ENCODE measurements at places on chromosomes 1 and 21.

DNA sequence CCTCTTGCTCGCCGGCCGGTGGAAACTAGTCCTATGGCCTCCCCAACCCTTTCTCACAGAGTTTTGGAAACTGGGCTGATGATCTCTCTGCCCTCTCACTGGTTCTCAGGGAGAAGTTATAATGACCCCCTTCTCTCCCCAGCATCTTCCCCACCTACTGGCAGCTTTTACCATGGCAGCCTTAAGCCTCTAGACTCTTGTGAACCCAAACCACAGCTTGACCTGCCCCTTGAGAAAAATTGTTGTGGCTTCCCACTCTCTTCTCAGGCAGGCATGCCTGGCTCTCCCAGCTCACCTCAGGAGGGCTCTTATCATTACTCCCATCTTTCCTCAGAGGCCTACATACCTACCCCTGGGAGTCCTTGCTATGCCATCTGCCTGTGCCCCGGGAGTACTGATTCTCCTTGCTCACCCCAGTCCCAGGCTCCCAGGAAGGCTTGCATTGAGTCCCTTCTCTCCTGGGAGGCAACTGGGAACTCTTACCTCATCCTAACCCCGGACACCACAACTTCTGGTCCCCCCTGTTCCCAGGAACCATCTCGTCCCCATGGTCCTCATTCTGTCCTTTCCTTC, 1.6 kb downstream of the NSUN4 start:
- peak; percentile 52 for DNase-seq

DNA sequence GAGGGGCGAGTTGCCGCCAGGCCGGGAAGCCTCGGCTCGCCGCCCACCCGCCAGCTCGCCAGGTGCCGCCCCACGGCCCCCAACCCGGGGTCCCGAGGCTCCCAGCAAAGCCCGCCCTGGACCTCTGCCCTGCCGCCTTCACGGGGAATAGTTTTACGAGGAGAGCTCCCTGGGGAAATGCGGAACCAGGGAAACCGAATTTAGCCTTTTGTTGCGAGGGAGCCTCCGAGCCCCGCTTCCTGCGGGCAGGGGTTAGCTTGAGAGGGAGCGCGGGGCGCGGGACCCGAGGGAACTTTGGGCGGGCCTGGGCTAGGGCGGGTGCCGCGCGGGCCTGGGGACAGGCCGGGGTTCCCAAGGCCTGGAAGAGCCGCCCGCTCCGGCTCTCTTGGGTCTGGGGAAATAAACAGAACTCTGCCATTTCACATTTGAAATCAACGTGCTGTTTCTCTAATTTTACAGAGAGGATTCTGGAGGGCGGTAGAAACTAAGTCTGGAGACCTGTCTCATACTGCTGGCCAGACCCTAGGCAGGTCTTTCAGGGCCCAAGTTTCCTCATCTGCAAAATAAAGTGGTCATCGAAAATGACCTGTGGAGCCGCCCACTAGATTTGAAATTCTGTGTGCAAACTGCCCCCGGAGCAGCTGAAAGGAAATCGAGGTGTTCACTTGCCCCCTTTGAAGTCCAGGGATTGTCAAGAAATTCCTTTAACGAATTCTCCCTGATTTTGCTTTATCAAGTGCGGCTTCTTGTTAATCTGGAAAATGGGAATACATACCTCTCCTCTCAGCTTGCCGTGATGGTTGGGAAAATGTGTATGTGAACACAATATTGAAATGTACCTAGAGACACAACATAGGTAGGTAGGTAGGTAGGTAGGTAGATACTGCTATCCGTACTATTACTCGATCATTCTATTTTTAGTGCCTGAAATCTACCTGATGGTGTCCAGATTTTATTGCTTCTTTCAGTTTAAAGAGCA, 749 bp upstream of the GLUL start:
- peak; percentile 33 for DNase-seq

GRCh38 chr21:20701235-20701634, 297.0 kb upstream of the NCAM2 start:
- DNase-seq: no peak

- peak; percentile 38 for DNase-seq
Observed at GRCh38 chr1:92968138-92969032, 7.1 kb upstream of the DIPK1A start.

DNA sequence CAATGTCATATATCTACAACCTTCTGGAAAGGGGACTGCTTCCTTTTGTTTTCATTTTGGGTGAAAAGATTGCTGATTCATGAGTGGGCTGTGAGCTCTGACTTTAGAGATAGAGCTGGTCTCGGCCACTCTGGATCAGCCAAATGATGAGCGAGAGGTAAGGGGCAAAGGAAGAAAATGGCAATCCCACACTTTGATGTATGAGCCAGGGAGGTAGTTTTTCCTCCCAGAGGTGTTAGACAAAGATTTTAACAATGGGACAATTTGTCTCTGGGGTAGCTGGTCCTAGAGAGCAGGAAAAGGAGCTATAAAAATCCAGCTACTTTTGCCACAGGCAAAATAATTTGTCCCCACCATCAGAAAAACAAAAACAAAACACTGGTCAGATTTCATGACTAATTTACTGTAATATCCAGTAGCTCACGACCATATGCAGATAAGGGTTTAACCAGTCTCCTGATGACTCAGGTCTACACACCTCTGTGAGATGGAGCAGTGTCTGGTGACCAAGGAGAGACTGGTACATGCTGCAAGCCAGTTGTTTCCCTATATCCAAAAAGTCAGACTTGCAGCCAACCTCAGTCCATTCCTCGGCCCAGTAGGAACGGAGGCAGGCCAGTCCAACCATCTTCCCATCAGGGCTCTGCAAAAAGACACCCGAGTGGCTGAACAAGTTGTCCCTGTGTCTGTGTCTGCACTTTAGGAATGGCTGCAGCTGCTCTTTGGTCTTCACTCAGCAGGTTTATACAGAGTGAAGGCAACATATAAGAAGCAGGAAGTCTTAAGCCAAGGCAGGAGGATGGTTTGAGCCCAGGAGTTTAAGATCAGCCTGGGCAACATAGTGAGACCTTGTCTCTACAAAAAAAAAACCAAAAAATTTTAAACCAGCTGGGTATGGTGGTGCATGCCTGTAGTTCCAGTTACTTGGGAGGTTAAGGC, 29.2 kb downstream of the DNASE2B start:
- no peak for DNase-seq

- no peak for DNase-seq
Observed at GRCh38 chr1:230849451-230850224, 18.7 kb downstream of the C1orf198 start.

DNA sequence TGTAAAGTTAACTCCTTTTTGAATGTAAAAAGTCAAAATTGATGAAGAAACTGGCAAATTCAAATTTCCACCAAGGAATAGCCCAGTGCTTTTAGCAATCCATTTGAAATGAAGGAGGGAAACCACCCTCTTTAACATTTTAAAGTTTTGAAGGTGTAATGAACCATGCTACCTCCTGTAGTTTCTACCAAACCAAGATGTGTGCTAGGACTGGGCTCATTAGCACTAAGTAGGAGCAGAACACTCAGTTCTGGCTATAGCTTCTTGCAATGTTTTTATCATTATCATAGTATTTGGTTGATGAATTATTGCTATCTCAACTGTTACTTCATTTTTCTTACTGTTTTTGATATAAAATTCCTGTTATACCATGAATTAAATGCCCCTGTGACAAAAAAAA, 319.2 kb upstream of the ZRANB2 start:
- DNase-seq: no peak

GRCh38 chr1:37922767-37923550, 23.9 kb downstream of the INPP5B start:
- DNase-seq: peak; percentile 96

DNA sequence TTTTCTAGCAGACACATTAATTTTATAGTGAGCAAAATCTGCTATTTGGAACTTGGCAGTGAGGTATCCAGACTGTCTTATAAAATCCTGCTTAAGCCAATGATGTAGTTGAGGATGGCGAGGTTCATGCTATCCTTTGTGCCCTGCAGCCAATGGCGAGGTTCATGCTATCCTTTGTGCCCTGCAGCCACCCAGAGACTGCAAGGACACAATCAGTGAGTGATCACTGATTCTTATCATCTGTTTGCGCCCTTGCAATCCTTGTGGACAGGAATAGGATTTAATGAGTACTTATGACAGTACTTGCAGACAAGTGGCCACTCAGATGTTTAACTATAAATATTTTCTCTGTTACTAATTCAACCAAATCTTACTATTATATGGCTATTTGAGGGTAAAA, 112.6 kb downstream of the EIF4G3 start:
- DNase-seq: no peak

DNA sequence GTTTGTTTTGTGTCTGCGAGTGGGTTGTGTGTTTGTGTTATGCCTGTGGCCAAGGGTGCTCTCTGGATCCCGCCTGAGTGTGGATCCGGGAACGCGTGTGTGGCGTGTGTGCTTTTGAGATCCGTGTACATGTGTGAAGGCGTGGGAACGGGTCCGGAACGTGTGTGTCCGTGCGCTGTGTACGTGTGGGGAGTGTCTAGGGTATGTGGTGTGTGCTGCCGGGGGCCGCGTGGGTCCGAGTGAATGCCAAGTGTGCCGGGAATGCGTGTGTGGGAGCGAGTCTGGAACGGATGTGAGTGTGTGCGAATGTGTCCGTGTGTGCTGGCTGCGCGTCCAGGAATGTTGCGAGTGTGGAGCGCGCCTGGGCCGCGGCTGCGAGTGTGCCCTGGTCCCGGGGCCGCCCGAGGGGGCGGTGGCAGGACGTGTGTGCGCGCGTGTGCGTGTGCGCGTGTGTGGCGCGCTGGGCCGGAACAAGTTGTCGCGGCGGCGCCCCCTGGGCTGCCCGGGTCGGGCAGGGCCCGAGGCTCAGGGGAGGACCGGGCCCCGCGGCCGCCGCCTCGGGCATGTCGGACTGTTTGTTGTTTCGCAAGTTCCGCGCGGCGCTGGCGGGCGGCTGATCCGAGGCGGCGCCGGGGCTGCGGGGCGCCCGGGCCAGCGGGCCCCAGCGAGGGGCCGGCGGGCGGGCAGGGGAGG, 953 bp downstream of the PTPRU start:
- DNase-seq: no peak

DNA sequence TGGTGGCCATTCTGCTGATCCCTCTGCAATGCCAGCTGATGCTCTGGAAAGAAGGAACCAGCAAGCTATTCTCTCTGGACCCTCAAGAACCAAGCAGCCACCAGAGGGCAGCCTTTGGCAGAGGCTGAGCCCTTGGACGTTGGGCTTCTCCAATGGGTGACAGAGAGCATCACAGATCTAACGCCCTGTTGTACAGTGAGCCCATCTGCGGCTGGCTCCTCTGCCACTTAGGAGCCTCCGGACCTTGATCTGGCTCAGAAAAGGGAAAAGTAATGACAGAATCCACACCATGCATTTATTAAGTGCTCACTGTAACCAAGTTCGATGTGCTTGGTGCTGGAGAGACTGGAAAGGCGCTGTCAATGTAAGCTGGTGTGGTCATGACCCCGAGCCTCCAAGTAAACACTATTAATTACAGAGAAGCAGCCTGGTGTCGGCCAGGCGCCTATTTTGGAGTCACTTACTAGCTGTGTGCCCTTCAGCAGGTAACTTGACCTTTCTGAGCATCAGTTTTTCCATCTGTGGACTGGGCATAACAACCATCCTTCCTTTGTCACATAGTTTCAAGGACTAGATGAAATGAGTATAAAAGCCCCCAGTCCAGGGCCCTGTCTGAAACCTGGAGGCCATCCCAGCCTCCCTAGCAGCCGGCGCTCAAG, 34.9 kb downstream of the ECE1 start:
- peak; percentile 90 for DNase-seq

GRCh38 chr1:26857473-26858060, 5.4 kb upstream of the SFN start:
- no peak for DNase-seq

- DNase-seq: no peak
Observed at GRCh38 chr1:225182716-225183115, 245.1 kb downstream of the LBR start.

GRCh38 chr21:37575580-37575979, 209.0 kb downstream of the DYRK1A start:
- no peak for DNase-seq

GRCh38 chr1:91311672-91312071, 93.0 kb downstream of the HFM1 start:
- no peak for DNase-seq

- peak; percentile 38 for DNase-seq
Observed at GRCh38 chr1:235207209-235207565, 46.1 kb upstream of the RBM34 start.

DNA sequence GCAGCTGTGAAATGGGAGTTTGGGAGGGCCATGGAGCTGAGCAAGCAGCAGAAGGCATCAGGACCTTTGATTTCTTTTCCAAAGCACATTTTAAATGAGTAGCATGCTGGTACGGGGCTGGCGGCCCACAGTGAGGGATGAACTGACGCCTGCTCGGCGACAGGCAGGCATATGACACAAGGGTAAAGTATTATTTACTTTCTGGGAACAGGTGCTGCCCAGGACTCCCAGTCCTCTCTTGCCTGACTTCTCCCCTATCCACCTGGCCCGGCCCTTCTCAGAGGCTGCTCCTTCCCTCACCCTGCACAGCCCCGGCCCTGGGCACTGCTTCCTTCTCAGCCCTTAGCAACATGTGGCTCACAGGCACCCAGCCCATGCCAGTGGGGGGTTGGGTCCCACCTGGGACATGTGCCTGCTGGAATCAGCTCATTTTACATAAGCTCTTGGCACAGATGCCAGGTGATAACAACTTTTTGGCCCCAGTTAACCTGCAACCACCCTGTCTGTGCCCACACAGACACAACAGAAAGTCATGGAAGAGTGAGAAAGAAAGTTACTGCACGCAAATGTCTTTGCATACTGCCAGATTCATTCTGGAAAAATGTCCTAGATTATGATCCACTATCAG, 112.3 kb upstream of the GADD45A start:
- no peak for DNase-seq

GRCh38 chr21:25790878-25791204, 56.1 kb downstream of the GABPA start:
- no peak for DNase-seq

GRCh38 chr1:238895911-238896310, 490.5 kb upstream of the CHRM3 start:
- DNase-seq: no peak
